ENCODE measurements at places on chromosomes 7 and 10.

- DNase-seq = no peak
Measured at GRCh38 chr10:72170733-72171132, 45.1 kb upstream of the ANAPC16 start.

DNA sequence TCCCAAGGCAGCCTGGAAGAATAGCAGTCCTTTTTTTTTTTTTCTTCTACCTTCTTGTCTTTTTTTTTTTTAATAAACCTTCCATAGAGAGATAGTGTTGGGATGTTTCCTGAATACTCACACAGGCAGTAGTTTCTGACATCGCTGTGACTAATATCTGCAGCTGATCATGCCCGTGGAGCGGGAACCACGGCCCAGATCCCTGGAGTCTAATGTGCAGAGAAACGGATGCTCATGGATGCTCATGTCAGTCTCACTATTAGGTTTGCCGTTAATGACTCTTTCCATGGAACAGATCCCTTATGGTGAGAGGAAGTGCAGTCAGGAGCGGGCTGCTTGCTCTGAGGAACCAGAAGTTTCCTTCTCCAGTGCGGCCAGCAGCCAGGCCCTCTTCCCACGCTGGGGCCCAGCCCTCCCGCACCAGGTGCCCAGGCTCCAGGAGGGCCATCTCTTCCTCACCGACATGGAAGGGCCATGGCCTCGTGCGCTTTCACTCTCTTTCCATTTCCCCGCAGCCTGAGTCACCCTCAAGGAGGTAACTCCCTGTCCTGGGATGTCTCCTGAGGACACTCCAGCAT lies 132.5 kb downstream of the WDR37 start:
- no peak for DNase-seq

DNA sequence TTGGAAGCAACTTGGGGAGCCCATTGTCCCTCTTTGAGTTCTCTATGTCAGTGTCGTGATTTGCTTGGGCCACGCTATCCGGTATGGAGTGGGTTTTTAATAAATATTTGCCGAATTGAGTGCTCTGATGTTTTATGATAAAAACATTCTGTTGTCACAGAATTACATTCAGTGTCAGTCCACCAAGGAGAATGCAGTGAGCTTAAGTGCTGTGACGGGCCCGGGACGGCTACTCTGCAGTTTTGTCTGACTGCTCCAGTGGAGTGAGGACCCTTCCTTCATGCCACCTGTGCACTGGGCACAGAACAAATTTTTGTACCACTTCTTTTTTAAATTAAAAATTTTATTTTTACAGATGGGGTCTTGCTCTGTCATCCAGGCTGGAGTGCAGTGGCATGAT lies 76.0 kb downstream of the CARD11 start:
- no peak for DNase-seq

DNA sequence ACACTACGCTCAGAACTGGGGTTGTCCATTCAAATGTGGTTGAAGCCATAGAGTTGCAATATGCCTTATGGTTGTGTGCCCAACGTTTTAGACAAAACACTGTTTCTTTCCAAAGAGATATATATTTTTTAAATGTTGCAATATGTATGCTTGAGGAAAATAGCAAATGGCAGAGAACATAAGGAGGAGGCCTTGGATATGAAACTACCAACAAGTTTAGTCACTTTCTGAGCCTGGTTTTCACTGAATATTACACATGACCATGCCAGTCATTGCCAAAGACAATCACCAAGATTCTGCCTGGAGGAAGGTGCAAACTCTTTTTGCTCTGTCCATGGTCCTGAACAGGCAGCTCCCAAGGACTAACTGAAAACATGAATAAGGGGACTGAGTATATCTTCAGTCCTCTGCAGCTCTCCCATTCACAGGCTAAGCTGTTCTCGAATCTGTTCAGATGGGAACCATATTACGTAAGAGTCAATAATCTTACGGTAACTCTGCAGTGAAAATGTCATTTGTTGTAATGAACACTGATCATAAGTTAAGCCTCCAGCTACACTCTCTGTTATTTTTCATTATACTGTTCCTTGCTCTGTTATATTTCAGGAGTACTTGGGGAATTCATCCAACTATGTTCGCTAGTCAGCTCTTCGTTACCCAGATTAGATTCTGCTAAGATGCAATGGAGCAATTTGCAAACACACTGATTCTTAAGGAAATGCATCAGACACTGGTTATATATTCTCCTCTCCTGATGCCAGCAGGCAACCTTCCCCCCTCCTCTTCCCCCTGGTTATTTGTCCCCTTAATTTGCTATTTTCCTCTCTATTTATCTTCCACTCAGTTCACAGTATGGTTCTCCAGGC lies 90.7 kb upstream of the C1QL3 start:
- peak; percentile 38 for DNase-seq

DNA sequence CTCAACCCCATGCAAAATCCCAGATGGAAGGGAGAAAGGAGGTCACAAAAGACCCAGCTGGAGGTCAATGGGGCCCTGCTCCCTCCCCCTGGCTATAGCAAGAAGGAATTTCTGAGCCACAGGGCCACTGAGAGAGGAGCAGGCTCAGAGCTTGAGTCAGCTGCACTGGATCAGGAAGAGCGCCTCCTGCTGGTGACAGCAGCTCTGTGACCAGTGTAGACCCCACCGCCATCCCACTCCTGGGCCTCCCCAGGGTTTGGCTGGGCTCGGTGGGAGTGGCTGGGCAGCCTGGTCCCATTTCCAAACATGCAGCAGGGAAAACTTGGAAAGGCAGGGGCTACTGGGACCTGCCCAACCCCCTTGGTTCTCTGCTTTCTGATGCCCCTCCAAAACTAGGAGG lies 31.5 kb upstream of the PRLHR start:
- no peak for DNase-seq

DNA sequence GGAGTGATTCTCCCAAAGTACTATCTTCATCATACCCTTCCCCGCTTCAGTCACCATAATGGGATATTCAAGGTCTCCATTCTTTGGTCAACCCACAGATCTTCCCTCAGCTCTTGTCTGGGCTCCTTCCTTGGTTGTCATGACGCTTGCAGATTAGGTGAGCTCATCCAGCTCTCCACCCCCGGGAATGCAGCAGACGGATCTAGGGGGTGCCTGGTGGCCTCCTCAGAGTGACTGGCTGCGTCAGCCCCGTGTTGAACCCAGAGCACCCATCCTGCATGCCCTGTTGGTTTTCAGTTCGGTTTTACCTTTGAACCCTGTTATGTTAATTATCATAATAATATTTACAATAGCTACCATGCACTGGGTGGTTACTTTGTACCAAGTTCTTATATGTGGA lies 6.4 kb downstream of the NEURL1 start:
- no peak for DNase-seq

- DNase-seq = no peak
Measured at GRCh38 chr10:18449611-18450026, 201.8 kb downstream of the NSUN6 start.

- DNase-seq = no peak
Measured at GRCh38 chr10:69180525-69181204, 631 bp downstream of the SUPV3L1 start.

DNA sequence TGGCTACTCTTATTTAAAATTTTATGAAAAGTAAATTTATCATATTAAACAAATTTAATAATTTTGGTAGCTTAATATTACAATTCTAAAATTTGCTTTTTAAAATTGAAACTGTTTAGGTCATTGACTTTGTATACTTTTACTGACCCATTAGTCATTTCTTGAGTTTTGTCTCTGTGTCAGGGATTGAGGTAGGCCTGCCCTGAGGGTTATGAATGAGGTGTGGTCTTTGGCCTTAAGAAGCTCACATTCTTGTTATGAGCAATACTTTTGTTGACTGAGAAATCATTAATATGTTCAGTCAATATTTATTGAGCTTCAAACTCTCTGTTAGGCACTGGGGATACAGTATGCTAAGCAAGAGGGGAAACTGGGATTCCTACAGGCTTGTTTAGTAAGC lies 47.0 kb upstream of the RPA3 start:
- no peak for DNase-seq

DNA sequence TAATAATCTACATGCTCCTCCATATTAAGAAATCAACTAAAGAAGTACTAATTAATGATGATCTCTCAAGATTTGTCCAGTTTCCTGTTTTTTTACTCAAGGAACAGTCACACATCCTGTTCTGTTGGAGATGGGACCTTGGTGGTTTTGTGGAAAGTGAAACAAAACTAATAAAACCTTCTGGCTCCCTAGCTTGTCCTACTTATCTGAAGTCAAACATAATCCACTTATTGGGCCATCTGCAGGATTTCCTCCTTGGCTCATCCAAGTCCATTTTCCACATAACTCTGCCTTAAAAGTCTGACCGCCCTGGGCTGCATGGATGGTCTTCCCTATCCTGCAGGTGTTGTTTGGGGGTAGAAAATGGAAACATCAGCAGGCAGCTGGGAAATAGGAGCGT lies 39.4 kb upstream of the TARP start:
- DNase-seq = no peak

DNA sequence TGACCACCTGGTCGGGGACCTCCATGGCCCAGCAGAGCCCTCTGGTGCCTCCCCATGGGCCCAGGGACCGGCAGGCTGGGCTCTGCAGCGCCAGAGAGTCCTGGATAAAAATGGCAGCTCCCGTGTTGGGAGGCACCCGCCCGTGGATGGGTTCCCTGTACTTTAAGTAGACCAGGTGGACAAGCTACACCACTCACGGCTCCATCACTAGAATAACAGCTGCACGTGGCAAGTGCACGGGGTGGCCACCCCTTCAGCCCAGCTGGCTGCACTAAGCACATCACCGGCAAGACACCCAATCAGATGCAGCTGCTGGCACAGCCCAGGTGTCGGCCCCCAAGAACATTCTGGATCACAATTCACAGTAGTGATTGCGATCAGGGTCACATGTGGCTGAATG lies 69.8 kb downstream of the DIP2C start:
- no peak for DNase-seq

DNA sequence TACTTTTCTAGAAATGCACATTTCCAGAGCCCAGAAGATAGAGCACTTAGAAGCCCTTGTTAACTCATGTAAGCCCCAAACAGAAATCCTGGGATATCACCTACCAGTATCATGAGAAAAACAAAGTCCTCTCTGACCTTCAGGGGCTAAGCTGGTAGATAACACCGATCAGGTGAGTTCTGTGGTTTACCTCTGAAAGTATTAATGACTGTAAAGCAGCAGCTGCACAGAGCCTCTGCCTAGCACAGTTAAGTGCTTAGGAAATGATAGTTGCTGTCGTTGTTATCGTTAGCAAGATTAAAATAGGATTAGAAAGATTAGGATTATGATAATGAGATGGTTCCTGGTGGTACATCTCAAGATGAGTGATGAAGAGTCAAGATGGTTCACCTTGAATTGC lies 64.9 kb downstream of the PLXNA4 start:
- DNase-seq = no peak

- DNase-seq = no peak
Measured at GRCh38 chr7:95520136-95520535, 34.4 kb downstream of the ASB4 start.

GRCh38 chr7:80883154-80884025 lies 35.5 kb downstream of the SEMA3C start:
- no peak for DNase-seq

- DNase-seq = no peak
Measured at GRCh38 chr10:28444031-28444430, 88.9 kb upstream of the WAC start.

- no peak for DNase-seq
Measured at GRCh38 chr7:84697506-84697905, 489.4 kb downstream of the SEMA3D start.

GRCh38 chr7:7681191-7681935 lies 37.0 kb downstream of the RPA3 start:
- DNase-seq = peak; percentile 62

GRCh38 chr10:117163061-117163953 lies 25.2 kb upstream of the VAX1 start:
- no peak for DNase-seq

- DNase-seq = no peak
Measured at GRCh38 chr10:7908541-7909210, 90.4 kb downstream of the TAF3 start.

DNA sequence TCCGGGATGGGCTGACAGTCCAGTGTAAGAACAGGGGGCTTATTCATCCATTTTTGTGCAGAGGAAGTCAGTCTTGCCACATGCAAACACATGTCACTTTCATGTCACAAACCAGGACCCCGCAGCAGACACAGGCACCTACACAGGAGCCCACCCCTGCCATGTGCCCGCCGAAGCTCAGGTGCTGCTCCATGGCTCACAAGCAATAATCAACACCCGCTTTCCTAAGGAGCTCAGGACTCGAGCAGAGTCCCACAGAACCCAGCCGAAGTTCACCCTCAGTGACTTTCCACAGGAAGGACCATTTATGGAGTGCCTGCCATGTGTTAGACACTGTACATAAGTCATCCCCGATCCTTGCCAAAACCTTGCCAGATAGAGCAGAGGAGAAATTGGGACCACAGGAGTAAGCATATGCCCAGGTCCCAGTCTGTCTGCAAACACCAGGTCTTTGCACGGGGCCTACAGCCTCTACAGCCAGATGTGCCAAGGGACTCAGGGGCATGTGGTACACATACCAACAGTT lies 99.4 kb downstream of the EBF3 start:
- DNase-seq = no peak

DNA sequence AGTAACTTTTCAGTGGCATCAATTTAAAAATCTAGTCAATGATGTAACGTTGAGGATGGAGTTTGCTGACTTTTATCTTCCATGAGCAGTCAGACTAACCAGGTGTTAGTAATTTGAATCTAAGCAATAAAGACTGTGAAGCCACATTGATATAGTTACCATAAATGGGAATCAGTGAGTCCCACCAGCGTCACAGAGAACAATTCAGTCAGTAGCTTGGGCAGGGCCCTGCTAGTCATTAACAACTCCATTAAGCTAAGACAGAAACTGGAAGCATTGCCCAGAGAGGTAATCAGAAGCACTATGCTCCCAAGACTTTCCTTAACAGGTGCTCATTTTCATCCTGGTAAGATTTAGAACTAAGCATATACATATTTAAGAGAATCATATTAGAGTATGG lies 315.1 kb downstream of the PCDH15 start:
- DNase-seq = no peak

- DNase-seq = no peak
Measured at GRCh38 chr10:66637273-66638036, 288.4 kb upstream of the LRRTM3 start.
